ENCODE measurements at places on chromosomes 11 and 22.

GRCh38 chr11:67230886-67231285 is 35.4 kb upstream of the GRK2 start:
- DNase-seq, result no peak

- DNase-seq, result no peak
Measured at GRCh38 chr11:2266586-2267305, 3.6 kb downstream of the ASCL2 start.

DNA sequence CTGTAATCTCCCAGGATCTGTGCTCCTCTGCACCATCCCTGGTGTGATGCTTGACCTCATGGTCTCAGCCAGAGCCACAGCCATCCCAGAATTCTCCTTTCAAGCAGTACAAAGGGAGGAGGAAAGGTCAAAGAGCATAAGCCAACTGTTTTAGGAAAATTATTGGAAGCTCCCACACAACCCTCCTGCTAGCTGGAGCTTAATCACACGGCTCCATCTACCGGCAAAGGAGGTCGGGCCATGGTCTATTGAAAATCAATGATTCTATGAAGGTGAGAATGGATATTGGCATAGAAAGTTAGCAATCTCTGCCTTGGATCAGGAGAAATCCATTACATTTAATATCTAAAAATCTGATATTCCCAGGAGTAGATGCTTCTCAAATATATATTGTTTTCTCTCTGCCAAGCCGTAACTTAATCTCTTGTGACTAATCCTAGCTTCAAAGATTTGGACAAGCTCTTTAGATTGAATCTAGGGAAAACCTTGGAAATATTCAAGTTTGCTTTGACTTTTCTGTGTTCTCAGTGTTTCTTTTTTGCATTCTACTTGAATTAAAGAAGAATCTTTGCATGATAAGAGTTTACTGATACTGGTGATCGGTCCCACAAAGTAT is 259.6 kb downstream of the NTM start:
- no peak for DNase-seq

- no peak for DNase-seq
Measured at GRCh38 chr11:45901626-45902025, 5.4 kb downstream of the FREY1 start.

DNA sequence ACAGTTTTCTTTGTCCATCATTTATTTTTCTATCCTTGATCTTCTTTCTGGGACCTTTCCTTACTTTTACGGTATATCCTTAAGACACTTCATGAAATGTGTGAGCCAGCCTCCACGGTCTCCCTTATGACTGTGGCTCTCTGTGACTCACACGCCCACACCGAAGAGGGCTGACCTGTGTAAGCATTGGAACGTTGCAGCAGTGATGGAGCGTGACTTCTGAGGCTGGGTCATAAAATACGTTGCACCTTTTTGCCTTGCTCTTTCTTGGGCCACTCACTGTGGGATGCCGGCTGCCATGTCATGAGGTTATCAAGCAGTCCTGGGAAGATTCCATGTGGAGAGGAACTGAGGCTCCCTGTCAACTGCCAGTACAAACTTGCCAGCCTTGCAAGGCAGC is 96.3 kb upstream of the RAB1B start:
- DNase-seq, result no peak

Data from stomach (tissue), 19 donors.